Fibroblast of skin of back (primary cell): ENCODE measurements at places on chromosomes 6 and 20.

DNA sequence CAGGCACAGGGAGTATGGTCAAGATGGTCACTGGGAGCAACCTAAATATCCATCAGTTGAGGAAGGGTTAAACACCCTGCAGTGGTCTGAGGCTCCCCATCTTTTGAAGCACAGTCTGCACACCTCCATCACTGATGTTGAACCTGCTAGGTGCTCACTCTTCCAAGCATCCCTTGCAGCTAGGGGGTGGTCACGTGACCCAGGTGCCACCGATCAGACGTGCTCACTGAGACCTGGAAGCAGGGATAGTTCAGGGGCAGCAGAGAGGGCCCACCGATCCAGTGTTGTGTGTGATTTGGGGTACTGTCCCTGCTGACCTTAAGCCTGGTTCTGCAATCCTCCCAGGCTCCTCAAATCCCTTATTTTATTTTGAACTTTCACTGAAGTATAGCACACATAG, 134.6 kb downstream of the CEBPB start:
- DNase-seq = no peak

DNA sequence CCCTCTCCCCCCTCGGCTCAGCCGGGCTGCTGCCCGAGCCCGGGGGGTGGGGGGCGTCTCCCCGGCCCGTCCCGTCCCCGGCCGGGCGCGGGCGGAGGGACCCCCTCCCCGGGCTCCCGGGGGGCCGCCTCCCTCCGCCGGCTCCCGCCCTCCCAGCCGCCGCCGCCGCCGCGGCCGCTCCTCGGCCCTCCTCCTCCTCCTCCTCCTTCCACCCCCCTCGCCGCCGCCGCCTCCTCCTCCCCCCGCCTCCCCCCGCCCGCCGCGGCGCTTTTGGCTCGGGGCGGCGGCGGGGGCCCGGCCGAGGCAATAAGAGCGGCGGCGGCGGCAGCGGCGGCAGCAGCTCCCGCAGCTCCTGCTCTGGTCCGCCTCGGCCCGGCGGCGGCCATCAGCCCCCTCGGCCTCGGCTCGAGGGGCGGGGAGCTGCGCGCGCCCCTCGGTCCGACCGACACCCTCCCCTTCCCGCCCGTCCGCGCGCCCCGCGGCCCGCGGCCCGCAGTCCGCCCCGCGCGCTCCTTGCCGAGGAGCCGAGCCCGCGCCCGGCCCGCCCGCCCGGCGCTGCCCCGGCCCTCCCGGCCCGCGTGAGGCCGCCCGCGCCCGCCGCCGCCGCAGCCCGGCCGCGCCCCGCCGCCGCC, 38.7 kb downstream of the GNAS start:
- peak; percentile 84 for DNase-seq

- DNase-seq = no peak
These were observed 63.2 kb downstream of the PKIB start for GRCh38 chr6:122673343-122673961.

DNA sequence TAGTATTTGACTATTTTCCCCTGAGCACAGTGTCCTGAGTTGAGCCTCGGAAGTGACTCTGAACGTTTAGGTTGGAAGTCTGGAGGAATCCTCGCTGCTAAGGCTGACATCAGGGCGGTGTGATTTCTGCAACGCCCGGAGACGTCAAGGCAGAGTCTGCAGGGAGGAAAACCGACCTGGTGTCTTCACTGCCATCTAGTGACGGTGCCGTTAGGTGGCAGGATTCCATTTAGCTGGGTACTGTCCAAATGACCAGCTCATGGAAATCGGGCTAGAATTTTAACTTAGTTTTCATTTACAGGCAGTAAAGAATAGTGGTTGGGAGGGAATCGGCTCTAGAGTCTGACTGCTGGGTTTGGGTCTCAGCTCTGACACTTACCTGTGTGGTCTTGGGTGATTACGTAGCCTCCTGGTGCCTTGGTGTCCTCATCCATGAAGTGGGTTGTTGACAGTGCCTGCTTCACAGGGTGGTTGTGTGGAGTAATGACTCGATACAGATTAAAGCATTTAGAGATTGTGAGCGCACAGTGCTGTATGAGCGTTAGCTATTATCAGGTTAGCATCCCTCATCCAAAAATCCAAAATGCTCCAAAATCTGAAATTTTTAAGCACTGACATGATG, 35.0 kb downstream of the FOXF2 start:
- DNase-seq = peak; percentile 55

DNA sequence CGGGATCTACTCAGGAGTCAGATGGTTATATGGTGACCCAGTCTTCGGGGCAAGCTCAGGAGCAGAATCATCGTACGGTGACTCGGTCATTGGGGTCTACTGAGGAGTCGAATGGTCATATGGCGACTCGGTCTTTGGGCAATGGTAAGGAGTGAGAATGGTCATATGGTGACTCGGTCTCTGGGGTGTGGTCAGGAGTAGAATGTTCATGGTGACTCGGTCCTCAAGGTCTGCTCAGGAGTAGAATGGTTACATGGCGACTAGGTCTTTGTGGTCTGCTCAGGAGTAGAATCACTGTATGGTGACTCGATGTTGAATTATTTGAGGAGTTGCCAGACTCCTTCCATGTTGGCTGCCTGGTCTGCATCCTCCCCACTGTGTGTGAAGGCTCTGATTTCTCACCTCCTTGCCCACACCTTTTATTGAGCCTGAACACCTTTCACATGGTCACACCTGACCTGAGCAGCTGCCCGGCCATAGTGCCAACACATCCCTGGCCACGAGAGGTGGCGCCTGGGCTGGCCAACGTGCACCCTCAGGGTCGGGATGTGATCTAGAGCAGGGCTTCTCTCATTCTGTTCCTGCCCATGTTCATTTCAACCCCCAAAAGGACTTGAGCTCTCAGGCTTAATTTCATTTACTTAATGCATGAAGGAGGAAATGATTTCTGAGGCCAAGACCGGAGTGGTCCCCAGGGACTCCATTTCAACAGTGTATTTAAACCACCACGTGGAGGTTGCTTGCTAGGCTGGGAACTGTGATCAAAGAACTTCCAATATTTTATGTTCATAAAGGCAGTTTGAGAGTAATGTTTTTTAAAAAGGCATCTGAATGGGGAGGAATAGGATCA, 119.5 kb downstream of the PHACTR3 start:
- DNase-seq = peak; percentile 69
